ENCODE measurements at places on chromosomes 7 and 10.

- peak; percentile 48 for DNase-seq
These were observed 110.8 kb downstream of the ARHGAP22 start for GRCh38 chr10:48494073-48494472.

DNA sequence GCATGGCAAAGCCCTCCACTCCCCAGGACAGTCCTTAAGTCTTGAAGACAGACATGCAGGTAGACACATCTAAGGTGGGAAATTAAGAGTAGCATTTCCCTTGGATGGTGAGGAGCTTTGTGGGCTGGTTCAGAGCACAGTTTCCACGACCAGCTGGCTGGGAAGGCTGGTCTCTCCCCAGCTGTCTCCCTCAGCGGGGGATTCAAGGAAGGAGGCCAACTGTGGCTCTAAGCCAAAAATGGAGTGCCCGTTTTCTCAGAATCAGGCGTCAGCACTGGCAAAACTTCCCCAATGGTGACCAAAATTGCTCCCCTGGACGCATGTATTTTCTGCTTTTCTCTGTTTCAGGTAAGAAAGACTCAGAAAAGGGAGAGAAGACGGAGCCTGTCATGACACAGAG lies 230.6 kb upstream of the FZD8 start:
- DNase-seq: no peak

- DNase-seq: no peak
These were observed 9.5 kb downstream of the GIGYF1 start for GRCh38 chr7:100684534-100685042.

GRCh38 chr10:69516316-69516715 lies 56.9 kb downstream of the NEUROG3 start:
- DNase-seq: peak; percentile 63

GRCh38 chr10:127408733-127409132 lies 140.4 kb upstream of the NPS start:
- DNase-seq: no peak

DNA sequence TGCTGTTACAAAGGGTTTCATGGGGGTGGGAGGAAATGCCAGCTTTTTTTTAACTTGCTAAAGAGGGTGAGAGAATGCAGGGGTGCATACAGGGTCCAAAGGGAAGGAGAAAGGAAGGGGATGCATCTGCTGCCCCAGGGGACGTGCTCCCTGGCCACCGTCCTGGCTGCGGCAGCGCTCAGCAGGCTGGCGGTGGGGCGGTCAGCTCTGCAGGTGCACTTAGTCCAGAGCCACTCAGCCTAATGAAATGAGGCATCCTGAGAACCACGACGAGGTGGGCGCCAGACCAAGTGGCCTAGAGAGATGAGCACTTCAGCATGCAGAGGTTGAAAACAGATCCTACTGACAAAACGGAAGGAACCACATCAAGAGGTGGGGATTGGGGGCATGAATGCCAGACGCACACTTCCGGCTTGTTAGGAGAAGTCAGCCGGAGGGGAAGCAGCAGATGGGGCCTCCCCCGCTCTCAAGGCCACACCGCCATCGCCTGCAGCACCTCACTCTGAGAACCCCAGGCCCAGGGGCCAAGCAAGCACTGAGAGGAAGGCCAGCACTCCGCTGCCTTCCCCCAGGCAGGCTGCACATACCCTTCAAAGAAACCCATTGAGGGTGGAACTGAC lies 94.5 kb downstream of the MAD1L1 start:
- DNase-seq: peak; percentile 58

DNA sequence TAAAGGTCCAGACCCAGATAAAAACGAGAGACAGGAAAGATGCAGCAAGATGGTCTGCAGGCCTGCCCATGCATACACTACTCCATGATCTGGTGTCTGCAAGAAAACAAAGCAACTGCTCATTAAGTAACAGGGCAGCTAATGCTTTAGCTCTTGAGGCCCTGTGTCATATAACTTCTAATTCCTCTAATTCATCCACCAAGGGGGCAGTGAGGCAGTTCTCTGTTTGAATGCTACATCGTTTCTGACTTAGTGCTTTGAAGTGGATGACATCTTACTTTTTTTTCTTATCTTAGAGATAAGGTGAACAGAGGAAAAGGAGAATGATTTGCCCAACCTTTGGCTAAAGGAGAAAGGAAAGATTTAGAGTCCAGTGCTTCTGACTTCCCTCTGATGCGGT lies 619.7 kb downstream of the AUTS2 start:
- DNase-seq: no peak

GRCh38 chr7:70134029-70134770 lies 535.9 kb downstream of the AUTS2 start:
- DNase-seq: no peak

GRCh38 chr7:157464111-157464970 lies 127.5 kb downstream of the DNAJB6 start:
- DNase-seq: peak; percentile 38

GRCh38 chr7:99729486-99730237 lies 5.3 kb downstream of the CYP3A7 start:
- no peak for DNase-seq

GRCh38 chr10:125817337-125817946 lies 5.6 kb downstream of the UROS start:
- DNase-seq: no peak

DNA sequence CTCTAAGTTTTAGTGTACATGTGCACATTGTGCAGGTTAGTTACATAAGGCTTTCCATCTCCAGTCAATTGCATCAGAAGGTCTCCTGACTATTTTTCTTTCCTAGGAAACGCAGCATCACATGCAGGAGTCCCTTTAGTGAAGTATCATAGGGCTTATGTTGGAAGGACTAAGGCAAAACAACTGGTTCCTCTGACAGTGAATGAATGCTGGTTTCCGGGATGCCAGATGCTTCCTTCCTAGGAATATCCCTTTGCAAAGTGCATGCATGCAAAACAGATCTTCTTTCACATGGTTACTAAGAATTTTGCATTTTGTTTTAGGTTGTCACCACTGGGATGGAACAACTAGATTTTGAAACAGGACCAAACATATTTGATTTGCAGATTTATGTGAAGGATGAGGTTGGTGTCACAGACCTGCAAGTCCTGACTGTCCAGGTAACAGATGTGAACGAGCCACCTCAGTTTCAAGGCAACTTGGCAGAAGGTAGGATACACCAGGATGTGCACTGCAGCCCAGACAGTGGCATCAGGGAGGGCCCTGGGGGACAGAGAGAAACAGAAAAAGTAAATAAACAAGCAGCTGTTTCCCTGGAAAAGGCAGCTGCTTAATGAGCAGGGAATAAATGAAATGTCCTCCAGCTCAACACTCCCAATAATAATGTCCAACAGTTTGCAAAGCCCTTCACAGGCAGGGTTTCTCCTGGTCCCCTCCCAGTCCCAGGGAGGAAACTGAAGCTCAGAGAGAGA lies 17.8 kb downstream of the CDHR3 start:
- no peak for DNase-seq

DNA sequence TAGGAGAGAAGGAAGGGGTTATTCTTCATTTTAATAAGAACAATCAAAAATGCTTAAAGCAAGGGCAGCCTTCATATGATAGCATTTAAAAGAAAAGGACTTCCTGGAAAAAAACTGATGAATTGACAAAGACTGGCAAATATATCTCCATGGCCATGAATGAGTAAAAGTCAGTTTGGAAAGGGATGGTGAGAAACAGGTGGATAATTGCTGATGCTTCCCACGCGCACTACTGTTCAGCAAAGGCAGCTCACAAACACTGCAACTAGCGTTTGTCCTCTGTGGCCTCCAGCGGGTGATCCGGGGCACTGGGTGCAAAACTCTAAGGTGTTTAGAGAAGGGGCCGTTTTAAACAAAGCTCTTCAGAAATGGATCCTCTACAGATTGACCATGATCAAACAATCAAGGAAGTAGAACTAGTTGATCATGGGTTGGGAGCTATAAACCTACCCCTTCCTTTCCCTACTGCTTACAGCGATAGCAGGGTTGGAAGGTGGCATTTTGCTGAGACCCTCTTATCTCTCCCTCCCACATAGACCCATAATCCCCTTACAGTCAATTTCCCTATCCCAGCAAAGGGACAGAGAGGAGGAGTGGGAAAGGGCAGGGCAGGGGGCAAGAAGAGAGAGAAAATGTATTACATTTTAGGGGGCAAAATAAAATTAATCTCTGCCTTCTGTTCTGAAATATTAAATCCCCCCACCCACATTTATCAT lies 53.8 kb downstream of the SMURF1 start:
- no peak for DNase-seq

DNA sequence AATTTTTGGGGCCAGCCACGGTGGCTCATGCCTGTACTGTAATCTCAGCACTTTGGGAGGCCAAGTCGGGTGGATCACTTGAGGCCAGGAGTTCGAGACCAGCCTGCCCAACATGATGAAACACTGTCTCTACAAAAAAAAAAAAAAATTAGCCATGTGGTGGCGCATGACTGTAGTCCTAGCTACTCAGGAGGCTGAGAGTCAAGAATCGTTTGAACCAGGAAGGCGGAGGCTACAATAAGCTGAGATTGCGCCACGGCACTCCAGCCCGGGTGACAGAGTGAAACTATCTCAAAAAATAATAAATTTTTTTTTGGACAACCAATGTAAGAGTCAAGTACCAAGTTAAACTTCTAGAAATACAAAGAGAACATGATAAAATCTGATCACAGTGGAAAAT lies 164.6 kb downstream of the AVL9 start:
- DNase-seq: no peak

GRCh38 chr7:135193615-135194081 lies 17.7 kb downstream of the WDR91 start:
- peak; percentile 33 for DNase-seq

DNA sequence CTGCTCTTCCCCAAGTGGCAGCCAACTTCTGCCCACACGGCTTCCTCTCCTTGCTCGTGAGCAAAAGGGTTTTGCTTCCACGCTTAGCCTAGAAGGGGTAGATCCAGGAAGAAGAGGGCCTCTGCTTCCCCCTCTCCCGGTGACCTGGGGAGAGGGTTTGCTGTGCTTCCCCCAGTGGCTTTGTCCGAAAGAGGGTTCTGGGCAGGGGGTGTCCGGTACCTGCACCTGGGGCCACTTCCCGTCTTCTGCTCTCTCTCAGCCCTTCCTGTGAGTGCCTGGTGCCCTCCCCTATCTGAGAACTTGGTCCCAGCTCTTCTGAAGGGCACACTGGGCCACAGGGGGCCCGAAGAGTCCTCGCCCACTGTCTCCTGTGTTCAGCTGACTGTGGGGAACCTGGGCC lies 11.3 kb downstream of the JAKMIP3 start:
- DNase-seq: no peak

DNA sequence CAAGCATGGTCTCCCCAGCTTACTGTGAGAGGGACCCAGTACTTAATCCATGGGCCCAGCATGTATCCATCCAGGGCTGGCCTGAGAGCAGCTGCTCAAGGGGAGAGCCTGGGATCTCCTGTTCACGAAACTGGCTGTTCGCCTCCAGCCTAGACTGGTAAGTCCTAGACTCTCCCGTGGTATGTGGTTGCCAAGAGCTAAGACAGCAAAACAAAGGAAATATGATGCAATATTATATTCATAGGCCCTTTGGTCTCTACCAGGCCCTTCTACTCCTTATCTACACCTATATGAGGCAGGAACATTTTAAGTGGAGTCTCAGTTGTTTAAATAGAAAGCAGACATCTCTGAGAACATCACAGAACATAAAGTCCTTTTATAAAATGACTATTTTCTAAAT lies 28.9 kb upstream of the STK17A start:
- no peak for DNase-seq

GRCh38 chr7:151694828-151695580 lies 175.3 kb upstream of the RHEB start:
- DNase-seq: no peak

- DNase-seq: no peak
These were observed 51.3 kb upstream of the KLF6 start for GRCh38 chr10:3836222-3836820.

DNA sequence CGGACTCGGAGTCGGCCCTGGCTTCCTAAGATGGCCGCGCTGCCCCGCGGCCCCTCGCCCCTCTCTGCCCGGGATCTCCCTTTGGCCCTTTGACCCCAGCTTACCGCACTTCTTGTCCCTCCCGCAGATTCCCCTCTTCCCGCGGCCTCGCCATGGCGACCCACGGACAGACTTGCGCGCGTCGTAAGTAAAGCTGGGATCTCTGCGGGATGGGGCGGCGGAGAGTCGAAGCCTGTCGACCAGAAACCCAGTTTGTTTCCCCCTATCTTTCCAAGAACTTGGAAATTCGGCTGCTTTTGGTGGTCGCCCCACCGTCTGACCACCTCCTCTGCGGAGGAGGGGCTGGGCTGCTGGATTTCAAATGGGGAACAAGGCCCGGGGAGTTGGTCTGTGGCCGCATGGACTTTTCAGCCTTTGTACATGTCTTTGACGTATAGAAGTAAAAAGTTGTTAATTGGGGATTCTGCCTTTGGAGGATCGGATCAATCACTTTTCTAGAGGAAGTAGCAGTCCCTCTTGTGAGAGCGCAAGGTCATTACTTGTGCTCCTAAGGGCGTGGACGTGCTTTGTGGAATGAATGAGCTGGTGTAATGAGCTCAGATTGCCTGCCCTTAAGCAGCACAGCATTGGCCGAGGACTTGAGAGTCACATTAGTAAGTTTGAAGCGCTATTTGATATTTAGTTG lies 553 bp downstream of the VDAC2 start:
- peak; percentile 64 for DNase-seq

DNA sequence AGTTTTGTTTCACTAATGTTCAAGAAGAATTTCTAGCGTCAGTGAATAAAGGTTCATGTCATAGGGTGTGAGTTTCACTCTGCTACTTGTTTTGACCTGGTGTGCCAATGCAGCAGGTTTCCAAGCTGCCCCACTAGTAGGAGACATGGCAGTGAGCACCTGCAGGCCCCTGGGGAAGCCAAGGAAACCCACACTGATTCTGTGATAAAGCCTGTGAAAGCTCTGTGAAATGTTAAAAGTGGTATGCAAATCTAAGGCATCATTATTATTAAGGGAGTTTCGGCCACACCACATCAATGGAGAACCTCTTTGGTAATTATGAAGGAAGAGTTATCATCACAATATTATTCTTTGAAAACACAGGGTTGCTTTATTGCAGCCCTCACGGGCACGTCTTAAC lies 46.4 kb downstream of the ABCB5 start:
- DNase-seq: no peak

DNA sequence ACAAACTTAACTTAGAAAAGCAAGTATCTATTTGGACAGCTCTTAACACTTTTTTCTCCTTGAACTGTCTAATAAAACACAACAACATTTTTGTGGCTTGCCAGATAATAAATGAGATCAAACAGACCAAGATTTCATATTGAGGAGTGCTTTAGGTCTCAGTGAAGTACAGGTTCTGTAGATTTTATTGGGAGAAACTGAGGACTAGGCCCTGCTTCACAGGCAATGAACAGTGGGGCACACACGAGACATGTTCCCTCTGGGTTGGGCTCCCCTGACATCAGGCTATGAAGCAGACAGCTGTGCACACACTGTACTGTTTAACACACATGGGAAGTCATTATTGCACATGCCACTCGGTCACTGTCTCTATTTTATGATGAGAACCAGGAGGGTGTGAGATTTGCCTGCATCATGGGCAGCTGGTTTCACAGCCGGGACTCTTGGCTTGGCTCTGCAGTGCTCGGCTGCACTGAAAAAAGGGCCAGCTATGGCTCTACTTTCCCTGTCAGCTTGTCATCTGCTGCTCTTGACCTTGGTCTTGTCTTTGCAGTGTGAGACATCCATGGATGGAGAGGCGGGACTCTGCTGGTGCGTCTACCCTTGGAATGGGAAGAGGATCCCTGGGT lies 4.2 kb downstream of the IGFBP1 start:
- DNase-seq: no peak

Data from activated CD8-positive, alpha-beta memory T cell treated with anti-CD3 and anti-CD28 coated beads, Interleukin-2, amount 10 ng/mL, durations not matched to agents 7 days and 5 days (primary cell).